ENCODE measurements at places on chromosomes 7 and 10.

DNA sequence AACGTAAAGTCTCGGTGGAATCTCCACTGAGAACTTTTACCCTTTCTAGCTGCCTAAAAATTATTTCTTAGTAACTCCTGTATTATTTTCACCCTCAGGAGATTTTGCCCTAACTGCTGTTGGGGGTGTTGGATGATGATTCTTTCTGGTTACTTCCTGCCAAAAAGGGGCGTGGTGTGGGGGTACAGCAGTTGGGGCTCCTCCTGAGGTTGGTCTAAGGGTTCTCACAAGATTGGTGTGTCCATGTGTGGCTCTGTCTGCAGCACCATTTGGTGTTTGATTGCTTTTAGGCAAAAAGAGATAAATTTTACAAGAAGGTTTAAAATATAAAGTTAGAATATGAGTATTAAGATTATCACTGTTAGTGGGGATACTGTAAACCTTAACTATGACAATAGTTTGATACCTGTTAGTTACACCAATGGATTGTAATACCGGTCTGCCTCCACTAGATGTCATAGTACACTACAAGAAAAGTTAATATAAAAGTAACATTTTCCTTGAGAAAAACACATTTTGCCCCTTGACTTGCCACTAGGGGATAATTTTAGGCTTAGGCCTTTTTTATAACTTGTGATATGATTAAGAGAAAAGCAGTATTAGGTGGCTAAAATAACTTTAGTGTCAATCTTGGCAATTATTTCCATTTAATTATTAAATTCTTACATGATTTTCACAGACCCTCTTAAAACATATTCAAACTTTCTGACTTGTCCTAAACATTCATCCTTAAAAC lies 928.7 kb downstream of the IPMK start:
- no peak for DNase-seq

- DNase-seq = no peak
These were observed 28.6 kb downstream of the SORBS1 start for GRCh38 chr10:95532536-95532935.

- DNase-seq = peak; percentile 93
These were observed at the start of gene GLRX3 for GRCh38 chr10:130136226-130137089. Gene GLRX3 (plus strand): TSS chr10:130136391. CDS start chr10:130136421, 30 bp downstream.

DNA sequence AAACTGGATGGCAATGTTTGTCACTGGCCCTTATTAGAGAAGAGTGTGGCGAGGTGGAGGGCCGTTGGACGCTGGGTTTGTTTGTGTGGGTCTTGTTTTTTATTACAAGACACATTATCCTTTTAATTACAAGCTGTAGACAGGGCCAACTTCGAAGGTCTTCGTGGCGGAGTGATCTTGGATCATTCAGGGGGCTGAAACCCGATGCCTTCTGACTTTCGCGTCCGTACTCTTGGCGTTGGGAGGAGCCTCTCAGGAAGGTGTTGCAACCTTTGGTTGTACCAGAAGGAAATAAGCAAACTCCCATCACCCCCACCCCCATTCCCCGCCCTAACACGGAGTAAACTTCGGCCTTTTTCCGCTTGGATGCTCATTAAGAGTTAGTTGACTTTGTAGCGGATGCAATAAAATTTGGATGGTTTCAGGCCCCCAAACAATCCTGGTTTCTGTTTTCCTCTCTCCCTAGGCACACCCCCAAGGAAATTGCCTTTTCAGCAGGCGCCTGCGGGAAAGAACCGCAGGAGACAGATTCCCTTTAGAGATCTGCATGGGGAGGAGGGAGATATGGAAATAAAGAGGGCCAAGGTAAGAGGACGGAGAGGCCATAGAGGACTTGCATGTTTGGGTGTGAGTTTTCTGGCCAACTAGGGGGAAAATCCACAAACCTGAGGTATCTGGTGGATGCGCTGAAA lies 294.5 kb upstream of the NFE2L3 start:
- peak; percentile 87 for DNase-seq

- DNase-seq = no peak
These were observed 27.0 kb downstream of the MCMBP start for GRCh38 chr10:119845656-119846055.

DNA sequence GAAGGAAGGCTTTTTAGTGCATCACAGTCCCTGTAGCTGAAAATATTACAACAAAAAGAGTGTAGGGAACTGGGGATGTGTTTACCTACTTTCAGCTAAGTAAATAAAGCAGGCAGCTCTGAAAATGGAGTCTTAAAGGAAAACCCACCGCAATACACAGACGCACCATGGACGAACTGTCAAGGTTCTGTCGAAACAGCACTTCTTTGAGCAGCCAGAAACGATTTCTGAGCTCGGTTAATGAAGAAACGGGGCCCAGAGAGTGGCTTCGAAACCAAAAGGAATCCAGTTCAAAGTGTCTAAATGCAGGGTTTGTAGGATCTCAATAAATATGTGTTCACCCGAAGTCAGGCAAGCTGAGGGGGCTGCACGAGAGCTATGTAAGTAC lies 275.4 kb upstream of the NEBL start:
- DNase-seq = no peak

DNA sequence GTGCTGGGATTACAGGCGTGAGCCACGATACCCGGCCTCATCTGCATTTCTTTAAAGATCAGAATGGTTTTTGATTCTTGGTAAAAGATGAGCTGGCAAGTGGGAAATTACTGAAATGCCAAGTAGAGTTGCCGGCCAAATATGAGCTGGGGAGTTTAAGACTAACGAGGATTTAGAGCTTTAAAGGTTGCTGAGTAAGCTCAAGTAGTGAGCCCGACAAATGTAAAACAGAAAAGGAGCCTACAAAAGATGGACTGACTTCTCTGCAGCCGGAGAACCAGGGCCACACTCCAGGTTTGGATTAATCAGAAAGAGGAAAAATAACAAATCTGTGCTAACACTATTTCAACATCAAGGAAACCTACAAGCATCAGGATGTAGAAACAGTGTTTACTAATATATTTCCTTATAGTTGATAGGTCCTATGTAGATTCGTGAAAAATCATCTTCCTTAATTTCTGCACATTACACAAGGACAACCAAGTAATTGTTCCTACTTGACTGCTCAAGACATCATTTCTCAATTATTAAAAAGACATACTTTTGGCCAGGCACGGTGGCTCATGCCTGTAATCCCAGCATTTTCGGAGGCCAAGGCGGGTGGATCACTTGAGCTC lies 49.6 kb downstream of the MPP7 start:
- no peak for DNase-seq

DNA sequence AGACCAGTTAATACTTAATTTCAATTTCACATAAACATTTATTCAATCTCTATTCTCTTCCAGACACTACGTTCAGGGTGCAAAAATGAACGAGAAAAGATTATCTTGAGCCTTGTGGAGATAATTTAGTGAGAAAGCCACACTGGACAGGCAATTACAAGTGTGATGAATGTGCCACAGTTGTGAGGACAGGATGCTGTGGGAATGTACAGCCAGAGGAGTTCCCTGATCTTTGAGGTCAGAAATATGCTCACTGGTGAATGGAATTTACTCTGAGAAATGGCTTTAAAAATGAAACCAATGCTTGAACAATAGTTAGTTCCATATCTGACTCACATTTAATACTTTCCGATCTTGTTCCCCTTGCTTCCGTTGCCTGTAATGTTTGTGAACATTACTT lies 864.8 kb downstream of the GATA3 start:
- DNase-seq = no peak

DNA sequence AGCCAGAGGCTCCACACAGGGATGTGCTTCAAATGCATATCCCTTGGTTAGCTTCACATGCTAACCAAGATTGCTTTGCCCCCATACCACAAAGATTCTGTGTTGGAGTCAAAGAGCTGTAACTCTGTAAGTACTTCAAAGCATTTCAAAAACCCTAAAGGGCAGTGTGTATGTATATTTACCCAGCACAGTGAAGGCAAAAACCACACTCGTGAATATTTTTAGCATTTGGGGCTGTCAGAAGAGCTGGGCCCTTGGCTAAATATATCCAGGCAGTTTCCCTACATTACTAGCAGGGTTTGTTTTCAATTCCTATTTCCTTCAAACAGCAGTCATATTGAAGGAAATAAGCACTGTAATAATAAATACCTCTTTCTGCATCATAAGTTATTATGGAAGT lies 84.2 kb upstream of the STEAP1B start:
- no peak for DNase-seq

DNA sequence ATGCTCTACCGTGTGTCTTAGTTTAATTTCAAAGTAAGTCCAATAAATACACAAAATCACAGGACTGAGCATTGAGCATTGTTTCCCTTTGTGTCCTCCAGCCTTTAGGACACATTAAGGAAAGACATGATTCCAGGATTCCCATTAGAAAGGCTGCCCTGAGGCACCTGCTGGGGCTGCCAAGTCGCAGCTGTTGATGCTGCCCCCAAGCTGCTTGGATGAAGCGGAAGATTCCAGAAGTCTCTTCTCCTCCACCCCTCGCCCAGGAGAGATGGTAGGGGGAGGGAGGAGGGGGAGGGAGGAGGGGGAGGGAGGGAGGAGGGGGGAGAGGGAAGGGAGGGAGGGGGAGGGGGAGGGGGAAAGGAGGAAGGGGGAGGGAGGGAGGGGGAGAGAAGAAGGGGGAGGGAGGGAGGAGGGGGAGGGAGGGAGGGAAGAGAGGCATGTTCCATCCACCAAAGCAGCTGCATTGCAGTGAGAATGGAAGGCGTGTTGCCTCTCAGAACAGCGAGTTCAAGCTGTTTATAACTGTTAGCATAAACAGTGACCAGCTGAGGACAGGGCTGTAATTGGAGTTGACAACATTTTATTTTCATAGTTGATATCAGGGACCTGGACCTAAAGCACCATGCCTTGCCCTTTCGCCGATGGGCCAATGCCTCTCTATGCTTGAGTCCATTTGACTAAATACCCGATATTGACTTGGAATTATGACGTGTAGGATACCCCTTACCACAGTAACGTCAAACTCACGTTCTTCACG lies 67.3 kb downstream of the DIP2C start:
- no peak for DNase-seq

DNA sequence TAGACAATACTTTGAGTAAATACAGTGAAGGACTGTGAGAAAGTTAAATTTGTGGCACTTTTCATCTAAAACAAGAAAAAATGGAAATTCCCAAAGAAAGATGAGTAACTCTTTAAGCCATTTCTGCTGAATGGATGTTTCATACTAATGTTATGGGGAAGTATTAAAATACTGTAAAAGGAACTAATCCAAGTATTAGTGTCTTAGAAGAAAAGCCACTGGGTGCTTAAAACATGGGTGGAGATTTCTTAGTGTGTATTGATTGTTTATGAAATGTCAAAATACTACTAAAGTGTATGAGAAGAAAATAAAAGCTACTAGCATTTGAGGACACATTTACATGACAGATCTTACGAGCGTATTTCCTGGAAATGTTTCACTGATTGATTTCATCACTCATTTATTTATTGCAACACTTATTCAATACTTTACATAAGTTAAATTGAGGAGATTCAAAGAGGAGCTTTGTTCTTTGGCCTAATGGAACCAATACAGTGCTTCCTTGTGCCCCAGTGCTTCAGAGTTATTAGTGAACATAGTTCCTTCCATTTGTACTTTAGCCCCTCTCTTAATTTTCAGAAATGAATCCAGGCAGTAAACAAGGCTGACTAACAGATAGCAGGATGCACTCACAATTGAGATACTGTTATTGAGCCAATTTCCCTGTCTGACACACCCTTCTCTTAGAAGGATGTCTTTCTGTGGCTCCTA lies 155.5 kb upstream of the AHR start:
- no peak for DNase-seq

GRCh38 chr7:128022631-128023532 lies 8.4 kb downstream of the LRRC4 start:
- peak; percentile 39 for DNase-seq

- no peak for DNase-seq
These were observed 773.9 kb downstream of the LRMDA start for GRCh38 chr10:76205361-76205760.

DNA sequence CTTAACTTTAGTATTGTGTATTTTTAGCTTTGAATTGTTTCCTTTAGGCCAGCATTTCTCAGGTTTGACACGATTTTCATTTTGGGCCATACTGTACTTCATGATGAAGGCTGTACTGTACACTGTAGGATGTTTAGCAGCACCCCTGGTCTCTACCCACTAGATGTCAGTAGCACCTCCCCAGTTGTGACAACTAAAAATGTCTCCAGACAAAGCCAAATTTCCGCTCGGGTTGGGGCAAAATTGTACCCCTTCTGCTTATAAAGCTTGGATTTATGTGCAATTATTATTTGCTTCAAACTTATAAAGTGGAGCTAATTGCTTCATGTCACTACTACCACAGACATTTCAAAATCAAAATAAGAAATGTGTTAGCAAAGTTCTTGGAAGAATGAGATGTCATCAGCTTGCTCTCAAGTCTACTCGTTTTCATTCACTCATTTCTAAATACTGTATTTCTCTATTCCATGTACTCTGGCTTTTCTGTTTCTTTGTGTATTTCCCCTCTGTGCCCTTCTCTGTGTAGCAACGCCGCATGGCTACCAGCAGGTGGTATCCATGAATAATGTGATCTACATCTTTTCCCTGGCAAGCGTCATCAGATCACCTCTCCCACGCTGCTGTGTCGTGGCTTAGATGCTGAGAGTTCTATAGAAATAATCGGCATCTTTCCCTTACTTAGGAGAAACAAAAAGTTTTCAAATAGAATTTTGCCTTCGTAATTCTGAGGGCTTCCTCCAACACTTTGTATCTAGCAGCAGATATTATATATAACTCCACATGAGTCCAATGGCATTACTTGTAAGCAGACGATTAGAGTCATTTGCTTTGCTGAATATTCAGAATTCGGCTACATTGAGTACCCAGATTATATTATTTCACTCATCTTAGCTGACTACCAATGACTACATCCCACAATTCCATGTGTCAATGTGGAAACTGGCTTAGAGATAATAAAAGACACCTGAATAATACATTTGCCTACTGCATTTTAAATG lies 47.8 kb upstream of the CALCR start:
- DNase-seq = peak; percentile 20

- no peak for DNase-seq
These were observed 10.9 kb downstream of the STK32C start for GRCh38 chr10:132296666-132297443.

- no peak for DNase-seq
These were observed 37.7 kb upstream of the R3HCC1L start for GRCh38 chr10:98096731-98097130.

DNA sequence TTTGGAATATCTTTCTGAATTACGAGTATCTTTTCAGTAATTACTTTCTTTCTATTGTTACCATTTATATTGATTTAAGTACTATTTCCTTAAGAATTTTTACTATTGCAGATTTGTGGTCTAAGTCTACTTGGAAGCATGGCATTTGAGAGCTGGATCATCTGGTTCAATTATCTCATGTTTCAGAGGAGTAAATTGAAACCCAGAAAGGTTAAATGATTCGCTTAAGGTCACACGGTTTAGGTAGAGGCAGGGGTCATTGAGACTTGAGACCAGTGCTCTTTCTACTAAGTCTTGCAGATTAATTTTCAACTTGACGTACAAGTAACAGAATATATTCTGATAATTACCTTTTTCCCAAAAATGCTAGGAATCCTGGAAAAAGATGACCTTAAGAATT lies 109.2 kb upstream of the GLCCI1 start:
- DNase-seq = no peak

All from ELF-1 (cell line).